ENCODE measurements at places on chromosomes 2 and 18.

GRCh38 chr2:106953236-106953635 lies 67.3 kb upstream of the ST6GAL2 start:
- no peak for DNase-seq

DNA sequence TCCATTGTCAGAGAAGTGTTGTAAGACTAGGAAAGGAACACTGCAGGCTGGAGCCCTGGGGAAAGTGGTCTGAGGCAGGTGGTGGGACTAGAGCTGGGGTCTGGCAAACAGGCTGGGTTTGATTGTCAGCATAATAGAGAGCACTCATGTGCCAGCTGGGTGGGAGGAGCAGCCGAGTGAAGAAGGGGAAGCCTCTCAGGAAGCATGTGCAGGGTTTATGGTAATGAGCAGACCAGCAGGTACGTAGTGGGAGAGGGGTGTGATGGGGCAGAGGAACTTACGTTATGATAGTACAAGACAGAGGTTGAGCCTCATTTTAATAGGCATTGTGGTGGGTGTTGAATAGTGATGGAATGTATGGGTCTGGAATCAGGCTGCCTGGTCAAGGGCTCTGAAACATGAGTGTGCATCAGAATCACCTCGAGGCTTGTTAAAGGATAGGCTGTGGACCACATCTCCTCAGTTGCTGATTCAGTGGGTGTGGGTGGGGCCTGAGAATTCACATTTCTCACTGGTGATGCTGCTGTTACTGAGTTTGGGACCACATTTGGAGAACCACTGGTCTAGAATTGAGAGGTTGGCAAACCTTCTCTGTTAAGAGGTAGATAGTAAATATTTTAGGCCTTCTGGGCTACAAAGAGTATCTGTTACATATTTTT lies 1.7 kb upstream of the MGAT5 start:
- DNase-seq = no peak

DNA sequence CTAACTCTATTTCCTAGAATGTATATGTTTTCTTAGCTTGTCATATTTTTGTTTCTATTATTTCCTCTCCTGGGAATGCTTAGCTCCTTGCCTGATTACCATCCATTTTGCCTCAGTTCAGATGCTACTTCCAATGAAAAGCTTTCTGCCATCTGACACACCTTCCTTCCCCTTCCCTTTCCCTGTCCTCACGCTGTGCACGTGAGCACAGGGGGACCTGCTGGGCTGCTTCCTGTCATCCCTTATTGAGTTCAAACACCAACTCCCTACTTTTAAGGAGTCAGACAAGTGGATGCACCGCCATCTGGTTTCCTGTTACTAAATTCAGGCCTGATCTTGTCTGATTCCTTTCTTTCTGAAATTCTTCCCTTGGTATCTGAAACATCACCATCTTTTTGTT lies 2.4 kb upstream of the INO80C start:
- DNase-seq = no peak

- no peak for DNase-seq
These were observed 583 bp downstream of the HIBCH start for GRCh38 chr2:190318931-190319554.

DNA sequence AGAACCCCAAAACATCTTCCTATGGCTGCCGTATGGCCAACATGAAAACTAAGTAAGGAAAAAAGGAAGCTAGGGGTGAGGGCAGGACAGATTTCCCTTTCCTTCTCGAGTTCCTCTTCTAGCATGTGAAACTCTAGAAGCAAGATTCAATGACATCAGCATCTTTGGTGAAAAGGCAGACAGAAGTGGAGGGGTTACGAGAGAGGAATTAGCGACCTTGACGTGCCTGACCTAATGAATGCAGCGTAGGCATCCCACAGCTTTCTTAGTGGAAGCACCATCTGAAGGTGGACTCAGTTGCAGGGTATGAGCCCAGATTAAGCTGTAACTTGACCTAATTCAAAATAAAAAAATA lies 47.9 kb upstream of the PELI1 start:
- DNase-seq = no peak

DNA sequence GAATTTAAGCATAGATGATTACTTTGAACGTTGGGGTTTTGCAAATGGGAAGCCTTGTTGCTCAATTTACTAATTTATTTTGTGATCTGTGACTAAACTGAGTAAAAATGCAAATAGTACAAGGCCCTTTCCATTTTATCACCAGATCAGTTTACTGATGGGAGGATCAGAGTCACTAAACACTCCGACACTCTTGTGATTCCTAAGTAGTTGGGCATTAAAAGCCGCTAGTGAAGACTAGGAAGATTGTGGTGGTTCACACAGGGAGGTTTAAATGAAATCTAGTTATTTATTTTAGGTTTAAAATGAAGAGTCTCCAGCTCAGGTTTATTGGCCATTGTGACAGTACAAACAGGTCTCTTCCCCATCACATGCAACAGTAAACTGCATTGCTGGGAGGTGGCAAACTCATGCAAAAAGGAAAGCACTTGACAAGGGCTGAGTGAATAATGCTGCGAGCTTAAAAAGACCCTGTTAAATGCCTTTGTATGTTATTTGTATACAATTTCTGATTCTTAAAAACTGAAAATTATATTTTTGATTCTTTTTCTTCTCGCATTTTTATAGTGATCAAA lies 394.8 kb upstream of the FANCL start:
- DNase-seq = no peak

DNA sequence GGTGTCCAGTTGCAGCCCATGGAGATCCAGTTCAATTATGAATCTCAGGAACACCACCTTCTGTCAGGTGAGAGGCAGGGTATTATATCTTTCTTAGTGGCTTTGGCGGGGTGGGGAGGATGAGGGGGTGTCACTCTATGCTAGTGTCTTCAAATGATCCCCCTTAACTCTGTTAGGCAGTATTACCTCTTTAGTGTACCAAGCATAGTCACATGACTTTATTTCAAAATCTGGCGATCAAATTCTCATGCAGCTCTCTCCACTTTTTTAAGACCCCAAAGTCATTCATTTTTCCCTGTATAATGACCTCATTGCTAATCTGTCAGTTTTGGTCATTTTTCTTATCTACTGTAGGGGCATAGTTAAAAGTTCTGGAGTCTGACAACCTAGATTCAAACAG lies 1.1 kb upstream of the ZSCAN30 start:
- no peak for DNase-seq

DNA sequence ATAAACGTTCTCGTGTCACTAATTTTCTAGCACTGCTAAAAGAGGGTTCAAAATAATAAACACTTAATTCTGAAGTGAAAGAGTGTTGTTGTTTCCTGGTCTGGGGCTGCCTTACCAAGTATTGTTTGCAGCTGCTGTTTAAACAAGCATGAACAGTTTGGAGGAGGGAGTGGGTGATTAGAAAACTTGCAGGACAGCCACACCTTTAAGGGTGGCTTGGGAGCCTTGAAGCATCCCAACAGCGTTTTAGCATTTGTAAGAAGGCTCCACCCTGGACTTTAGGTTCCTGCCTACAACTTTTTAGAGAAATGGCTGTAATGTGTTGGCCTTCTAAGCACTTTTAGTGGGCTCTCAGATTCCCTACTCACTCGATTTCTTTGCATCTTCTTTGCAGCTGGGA lies 371.6 kb downstream of the TGIF1 start:
- no peak for DNase-seq

GRCh38 chr2:205679410-205680009 lies 2.8 kb upstream of the NRP2 start:
- no peak for DNase-seq

- no peak for DNase-seq
These were observed 15.5 kb upstream of the PDK1 start for GRCh38 chr2:172540421-172540820.

DNA sequence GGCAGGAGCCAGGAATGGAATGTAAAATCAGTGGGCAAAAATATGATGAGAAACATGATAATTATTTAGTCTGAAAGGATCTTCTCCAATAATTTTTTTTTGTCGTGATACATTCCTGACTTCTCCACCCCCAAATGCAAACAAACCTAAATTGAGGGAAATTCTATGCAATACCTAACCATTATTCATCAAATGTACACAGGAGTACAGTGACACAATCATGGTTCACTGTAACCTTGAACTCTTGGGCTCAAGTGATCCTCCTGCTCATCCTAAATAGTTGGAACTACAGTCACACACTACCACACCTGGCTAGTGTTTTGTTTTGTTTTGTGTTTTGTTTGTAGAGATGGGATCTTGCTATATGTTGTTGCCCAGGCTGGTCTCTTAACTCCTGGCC lies 46.5 kb downstream of the RAB10 start:
- no peak for DNase-seq

DNA sequence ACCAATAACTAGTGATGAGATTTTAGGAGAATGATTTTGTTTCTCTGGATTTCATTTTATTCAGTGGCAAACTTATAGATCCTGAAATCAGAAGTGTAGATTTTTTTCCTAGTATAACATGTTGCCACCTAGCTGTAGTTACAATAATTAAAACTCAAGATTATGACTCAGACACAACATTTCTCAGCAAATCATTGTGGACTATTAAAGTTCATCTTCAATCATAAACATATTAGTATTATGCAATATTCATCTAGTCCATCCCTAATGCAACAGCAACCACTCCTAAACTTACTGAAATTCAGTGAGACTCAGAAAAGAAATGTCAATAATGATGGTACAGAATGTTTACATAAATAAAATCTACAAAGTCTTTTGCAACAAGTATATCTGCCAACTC lies 51.3 kb downstream of the USP34 start:
- no peak for DNase-seq

DNA sequence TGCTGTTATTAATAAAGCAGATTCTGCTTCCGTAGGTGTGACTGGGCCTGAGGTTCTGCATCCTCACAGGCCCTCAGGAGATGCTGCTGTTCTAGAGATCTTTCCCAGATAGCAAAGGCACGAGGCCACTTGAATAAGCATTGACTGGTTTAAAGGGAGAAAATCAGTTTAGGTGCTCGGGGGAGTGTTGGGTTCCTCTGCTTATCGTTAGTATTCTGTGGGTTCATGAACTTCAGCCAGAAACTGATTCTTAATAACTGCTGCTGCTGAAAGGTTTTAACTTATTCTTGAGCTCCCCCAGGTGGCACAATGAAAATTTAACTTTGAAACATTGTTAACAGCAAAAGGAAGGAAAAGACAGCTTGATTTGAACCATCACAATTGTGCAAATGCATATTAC lies 56.9 kb downstream of the ITGA6 start:
- no peak for DNase-seq

GRCh38 chr2:113309655-113310387 lies 31.1 kb upstream of the PAX8 start:
- no peak for DNase-seq

DNA sequence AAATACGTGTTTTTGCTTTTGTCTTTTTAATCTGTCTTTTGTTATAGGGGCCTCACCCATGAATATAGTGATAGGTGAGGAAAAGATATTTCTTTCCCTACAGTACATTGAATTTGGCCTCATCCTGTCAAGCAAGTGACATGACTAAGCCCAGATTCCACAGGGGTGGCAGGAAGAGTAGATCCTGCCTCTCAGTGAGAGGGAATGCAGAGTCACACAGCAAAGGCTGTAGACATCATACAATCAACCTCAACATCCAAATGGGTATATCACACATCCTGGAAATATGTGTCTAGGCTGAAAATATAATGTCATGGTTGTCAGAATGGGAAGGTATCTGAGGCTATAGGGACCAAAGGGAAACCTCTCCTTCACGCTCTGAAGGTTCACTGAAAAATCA lies 269.6 kb downstream of the CDH20 start:
- no peak for DNase-seq

- no peak for DNase-seq
These were observed 13.3 kb upstream of the EHBP1 start for GRCh38 chr2:62692225-62692624.

- DNase-seq = no peak
These were observed 20.2 kb upstream of the PAX3 start for GRCh38 chr2:222318712-222319585.

- no peak for DNase-seq
These were observed 1586.8 kb upstream of the ACVR2A start for GRCh38 chr2:146258071-146258470.

GRCh38 chr2:146870691-146871090 lies 974.1 kb upstream of the ACVR2A start:
- no peak for DNase-seq

- no peak for DNase-seq
These were observed 1.5 kb upstream of the PCBP1 start for GRCh38 chr2:70085711-70086277.

DNA sequence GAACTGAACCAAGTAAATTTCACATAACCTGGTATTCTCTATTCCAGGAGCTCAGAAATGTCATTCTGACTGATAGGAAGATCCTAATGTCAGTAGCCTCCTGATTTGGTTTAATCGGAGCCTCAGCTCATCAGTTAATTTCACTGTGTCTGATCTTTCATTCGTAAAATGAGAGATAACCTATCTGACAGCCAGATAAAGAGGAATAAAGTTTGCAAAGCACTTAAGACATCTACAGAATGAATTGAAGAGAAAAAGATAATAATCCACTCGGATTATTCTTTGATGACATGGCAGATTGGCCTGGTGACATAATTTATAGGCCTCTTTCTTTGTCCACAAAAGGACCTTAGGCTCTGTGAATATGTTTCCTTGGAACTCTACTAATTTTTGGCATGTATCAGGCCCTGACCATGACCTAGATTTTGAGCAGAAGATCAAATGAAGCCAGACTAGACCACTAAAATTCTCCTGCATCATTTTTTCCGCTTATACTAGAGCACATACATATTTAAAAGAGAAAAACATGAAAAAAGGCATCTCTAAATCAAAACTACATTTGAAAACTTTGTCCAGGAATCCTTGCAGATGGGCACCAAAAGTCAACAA lies 312.4 kb downstream of the MTX2 start:
- DNase-seq = no peak

DNA sequence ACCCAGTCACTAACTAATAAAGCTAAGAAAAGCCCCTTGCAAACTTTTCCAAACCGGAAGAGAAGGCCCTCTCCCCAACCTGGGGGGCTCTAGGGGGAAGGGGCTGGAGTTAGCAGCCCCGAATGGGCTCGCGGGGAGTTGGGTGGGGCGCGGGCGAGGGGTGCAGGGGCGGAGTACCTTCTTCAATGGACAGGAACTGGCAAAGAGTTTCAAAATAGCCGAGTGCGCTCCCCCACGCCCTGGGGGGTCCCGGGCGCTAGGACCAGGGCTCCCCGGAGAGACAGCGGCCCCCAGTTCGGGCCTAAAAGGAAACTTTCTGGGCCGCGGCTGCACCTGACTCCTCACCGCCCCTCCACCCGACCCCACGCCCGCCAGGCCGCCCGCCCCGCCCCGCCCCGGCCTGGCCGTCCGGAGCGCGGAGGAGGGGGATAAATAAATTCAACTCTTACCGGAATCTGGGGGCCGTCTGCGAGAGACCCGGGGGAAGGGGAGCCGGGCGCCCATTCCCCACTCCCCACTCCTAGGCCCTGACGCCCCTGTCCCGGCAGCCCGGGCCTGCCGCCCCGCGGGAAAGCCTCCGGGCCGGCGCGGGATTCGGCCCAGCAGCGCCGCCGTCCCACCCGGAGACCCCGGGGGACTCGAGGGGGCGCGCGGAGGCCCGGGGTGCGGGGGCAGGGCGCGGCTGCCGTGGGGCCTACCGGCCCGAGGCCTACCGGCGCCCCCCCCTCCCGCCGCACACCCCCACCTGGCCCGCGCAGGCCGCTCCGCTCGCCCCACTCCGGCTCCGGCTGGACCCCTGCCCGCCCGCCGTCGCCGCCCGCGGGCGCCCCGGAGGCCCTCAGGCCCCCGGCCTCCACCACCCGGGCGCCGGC lies 868 bp downstream of the INO80D start:
- DNase-seq = no peak

GRCh38 chr2:65319674-65320041 lies 92.0 kb downstream of the ACTR2 start:
- DNase-seq = no peak

GRCh38 chr2:240121190-240121589 lies 14.9 kb downstream of the COPS9 start:
- DNase-seq = no peak

GRCh38 chr2:166572937-166573336 lies 78.9 kb upstream of the SCN7A start:
- DNase-seq = no peak
